ENCODE measurements at places on chromosomes 7 and 10.

GRCh38 chr7:132243463-132243862 is 332.8 kb downstream of the PLXNA4 start:
- no peak for DNase-seq

GRCh38 chr7:38905056-38905759 is 3.8 kb downstream of the VPS41 start:
- DNase-seq: no peak

DNA sequence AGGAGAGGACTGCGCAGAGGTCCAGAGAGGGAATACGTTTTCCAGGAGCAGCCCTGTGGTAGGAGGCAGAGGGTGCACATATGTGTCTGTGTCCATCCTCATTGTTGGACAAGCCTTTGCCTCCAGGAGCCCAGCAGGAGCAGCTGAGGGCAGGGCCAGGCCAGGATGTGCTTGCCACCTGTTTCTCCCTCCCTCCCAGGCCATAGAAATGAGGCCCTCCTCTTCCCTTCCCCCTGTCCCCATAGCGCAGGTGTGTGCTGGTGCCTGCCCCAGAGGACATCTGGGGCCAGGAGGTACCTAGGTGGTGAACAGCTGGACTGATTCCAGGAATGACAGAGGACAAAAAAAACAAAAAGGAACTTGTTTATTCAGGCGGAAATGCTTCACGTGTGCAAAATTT is 10.5 kb upstream of the CXCL12 start:
- peak; percentile 69 for DNase-seq

- peak; percentile 20 for DNase-seq
Measured at GRCh38 chr10:114022766-114023597, 20.7 kb upstream of the ADRB1 start.

GRCh38 chr7:140639366-140640053 is 1.1 kb downstream of the DENND2A start:
- DNase-seq: peak; percentile 16

- DNase-seq: no peak
Measured at GRCh38 chr10:69742356-69742695, 59.4 kb upstream of the COL13A1 start.

DNA sequence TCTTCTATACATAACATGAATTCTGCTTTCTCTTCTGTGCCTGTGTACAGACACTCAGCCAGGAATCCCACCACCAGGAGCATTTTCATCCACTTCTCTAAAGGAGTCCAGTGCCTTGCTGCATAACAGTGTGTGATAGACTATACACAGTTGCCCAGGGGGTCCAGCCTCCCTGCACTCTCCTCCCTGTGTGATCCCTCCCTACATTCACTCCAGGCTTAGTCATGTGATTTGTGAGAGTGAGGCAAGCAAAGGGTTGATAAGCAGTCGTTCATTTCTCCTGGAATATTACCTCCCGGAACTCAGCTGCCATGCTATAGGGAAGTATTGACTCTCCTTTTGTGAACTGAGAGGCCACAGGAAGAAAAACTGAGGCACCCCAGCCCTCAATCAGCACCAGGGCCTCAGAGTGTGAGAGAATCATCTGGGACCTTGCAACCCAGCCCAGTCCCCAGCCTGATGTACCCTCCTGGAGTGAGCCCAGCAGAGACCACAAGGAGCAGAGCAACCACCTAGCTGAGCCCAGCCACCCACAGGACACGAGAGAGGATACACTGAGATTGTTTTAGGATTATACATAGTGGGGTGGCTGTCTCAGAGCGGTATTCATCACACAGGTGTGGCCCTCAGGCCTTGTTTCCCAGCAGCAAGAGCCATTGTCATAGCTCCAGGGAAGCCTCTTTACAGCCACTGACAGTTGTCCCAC is 45.0 kb upstream of the EEPD1 start:
- DNase-seq: no peak

- DNase-seq: no peak
Measured at GRCh38 chr7:46812101-46812675, 769.7 kb downstream of the TNS3 start.

DNA sequence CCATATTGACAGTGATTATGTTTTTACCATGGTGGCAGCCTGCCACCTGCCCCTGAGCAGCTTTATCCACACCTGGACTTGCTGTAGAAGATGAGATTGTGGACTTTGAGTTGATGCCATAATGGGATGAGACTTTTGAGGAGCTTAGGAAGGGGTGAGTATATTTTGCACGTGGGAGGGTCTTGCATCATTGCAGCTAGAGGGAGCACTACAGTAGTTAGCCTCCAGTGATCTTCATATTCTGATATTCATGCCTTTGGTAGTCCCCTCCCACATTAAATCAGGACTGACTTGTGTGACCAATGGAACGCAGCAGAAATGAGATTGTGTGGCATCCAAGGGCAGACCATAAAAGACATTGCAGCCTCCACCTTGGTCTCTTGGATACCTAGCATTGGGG is 18.2 kb upstream of the COL13A1 start:
- no peak for DNase-seq

- no peak for DNase-seq
Measured at GRCh38 chr10:116761883-116762282, 19.5 kb upstream of the HSPA12A start.

- DNase-seq: peak; percentile 49
Measured at GRCh38 chr7:26686448-26686981, 177.9 kb downstream of the SKAP2 start.

- DNase-seq: no peak
Measured at GRCh38 chr7:117828825-117829224, 44.4 kb downstream of the CTTNBP2 start.

- no peak for DNase-seq
Measured at GRCh38 chr7:121525155-121525819, 129.2 kb upstream of the FAM3C start.

DNA sequence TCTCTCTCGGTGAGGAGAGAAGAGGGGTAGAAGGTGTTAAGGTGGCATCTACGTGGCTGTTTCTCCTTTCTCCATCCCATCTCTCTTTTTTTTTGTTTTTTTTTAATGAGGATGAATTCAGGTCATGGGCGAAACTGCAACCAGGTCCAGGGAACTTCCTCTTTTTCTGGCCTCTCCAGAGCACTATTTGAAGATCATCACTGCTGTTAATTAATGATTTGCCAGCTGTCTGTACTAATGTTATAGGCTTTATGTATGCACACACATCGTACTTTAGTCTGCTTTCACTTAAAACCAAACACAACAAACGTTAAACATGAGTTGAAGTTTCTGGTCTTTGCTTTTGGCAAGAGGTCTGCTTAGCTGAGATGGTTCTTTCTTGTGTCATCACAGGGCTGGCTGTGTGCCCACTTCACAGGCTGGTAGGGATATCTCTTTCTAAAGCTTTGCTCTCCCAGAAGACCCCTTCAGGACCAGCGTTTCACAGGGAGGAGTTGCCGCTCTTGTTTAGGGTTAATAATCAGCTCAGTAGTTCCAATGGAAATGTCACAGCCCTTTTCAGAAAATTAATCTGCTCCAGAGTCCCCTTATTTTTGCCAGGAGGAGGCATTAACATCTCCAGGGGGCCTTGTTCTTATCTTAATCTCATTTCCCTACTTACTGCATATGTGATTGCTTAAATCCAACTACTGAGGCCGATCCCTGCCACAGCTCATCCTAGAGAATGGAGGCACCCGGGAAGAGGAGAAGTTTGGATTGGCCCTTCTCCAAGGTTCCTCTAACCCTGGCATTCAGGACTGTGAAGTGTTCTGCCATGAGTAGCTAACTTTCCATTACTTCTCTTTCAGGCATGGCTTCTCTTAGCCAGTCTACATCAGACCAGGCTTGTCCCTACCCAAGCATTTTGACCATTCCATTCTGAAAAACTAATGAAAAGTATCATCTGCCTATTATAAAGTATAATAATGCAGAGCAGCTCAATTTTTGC is 273.9 kb upstream of the NFE2L3 start:
- no peak for DNase-seq

DNA sequence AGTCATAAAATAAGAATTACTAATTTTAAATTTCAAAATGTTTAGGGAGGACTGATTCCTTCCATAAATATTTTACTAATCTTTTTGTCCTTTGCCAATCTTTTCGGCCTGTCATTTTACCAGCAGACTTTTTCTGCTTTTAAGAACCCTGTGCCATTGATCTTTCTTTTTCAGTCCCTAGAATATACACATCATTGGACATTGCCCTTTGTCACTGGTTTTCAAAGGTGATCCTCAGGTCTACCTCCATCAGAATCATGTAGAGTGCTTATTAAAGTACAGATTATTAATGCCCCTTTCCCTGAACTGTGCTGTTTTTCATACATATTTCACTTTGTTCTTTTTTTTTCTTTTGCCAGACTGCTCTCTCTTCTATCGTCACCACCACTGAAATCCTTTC is 43.8 kb downstream of the SHOC2 start:
- DNase-seq: no peak

DNA sequence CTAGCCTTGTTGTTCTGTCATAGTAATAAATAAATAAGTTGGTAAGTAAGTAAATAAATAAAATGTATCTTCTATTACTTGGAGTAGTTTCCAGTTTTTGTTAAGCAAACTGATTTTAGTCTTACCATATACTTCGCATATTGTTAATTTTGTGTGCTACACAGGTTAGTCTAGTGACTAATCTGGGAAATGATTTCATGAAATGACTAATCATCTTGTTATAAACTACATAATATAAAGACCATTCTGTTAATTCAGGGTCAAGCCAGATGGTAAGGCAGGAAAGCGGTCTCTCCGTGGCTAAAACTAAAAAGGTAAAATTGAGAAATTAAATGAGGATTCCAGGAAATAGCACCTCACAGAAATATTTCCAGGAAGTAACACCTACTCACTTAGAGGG is 58.5 kb upstream of the FOXP2 start:
- no peak for DNase-seq

DNA sequence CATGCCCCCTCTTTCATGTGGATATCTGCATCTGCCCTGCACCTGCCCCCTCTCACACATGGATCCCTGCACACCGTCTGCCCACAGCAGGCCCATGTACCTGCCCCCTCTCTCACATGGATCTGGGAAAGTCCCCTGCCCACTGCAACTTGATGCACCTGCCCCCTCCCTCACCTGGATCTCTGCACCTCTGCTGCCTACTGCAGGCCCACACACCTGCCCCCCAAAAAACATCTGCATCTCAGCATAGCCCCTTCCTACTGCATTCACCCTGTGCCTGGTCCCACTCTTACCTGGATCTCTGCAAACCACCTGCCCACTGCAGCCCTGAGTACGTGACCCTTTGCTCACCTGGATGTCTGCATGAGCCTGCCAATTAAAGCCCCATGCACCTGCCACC is 479.8 kb downstream of the PTPRN2 start:
- no peak for DNase-seq

DNA sequence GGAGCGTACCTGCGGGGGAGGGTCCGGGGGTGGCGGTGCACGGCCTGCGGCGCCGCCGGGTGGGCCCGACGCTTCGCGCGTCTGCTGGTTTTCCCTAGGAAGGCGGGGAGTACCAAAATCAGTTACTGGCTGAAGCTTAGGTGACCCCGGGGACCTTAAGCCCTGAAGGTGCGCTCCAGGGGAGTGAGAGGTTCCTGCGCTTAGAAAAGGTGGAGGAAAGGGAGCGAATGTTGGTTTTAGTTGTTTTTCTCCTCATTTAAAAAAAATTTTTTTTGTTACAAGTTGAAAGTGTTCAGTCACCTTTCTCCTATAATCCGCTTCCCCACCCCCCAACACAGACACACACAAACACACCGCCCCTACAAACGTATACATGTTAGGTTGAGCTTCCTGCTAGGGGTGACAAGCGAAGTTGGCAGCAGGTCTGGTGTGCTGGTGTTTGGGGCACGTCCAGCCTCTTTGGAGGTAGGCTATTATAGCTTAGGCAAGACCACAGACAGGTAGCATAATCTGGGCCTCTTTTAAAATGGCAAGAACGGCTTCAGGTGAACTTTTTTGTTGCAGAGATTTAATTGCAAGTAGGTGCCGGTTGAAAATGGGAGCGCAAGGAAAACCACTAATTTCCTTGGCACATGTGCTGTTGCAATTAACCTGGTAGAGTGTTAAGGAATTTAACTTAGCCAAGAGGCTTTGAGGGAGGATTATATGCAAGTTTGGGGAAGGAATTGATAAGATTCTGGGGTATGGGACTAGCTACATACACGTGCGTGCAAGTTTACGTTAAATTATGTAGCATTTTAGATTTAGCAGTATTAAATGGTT is 945 bp downstream of the ADD3 start:
- peak; percentile 71 for DNase-seq

Measured in cerebellar cortex (tissue), 1 donor.